ENCODE measurements at places on chromosomes 6 and 20.

DNA sequence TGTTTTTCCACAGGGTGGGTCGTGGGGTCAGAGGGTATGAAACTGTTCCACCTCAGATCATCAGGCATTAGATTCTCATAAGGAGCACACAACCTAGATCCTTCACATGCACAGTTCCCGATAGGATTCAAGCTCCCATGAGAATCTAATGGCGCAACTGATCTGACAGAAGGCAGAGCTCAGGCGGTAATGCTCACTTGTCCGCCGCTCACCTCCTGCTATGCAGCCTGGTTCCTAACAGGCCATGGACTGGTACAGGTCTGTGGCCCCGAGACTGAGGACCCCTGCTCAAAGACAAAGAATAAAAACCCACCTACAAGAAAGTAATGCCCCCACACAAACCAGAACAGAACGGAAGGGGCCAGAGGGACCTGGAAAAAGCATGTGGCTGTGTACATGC is 76.1 kb upstream of the SNX9 start:
- DNase-seq = no peak

DNA sequence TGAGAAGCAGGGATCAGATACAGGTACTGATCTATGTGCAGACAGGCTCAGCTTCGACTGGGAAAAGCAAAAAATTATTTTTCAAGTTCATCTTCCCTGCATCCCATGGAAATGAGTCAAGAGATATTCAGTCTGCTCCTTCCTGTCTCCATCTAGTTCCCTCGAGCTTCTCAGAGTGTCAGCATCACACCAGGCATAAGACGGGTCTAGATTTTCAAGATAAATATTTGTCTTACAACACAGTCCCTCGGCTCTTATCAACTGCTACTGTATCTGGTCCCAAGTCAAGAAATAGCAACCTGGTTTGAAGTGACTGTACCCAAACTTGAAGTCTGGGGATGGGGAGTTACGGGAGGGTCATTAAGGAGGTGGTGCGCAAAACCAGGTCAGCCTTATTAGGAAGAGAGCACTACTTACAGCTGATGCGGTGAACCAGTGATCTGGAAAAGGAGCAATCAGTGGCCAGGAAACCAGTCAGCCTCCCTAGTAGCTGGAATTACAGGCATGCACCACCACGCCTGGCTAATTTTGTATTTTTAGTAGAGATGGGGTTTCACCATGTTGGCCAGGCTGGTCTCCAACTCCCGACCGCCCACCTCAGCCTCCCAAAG is 29.7 kb downstream of the ZMYND8 start:
- DNase-seq = no peak

DNA sequence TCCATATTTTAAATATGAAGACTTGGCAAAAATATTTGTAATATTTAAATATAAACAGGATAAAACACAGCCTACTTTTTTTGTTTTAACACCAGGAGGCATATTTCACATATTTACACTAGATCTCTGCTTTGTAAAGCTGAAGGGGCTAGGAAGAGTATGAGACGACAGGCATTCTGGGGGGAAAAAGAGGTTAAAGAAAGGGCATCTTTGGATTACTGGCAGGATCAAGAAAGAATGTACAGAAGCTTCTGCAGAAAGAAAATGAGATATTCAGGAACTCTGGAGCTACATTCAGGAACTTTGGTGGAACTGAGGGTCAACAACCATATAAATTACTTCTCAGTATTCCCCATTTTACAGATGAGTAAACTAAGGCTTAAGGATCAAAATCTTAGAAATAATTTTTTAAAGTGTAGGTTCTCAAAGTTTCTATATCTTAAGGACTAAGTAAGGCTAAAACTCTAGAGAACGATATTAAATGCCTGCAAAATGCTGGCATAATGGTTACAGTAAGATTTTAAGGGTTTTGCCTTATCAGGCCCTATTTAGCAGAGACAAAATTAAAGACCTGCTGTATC is 156.5 kb downstream of the CDK19 start:
- DNase-seq = no peak

DNA sequence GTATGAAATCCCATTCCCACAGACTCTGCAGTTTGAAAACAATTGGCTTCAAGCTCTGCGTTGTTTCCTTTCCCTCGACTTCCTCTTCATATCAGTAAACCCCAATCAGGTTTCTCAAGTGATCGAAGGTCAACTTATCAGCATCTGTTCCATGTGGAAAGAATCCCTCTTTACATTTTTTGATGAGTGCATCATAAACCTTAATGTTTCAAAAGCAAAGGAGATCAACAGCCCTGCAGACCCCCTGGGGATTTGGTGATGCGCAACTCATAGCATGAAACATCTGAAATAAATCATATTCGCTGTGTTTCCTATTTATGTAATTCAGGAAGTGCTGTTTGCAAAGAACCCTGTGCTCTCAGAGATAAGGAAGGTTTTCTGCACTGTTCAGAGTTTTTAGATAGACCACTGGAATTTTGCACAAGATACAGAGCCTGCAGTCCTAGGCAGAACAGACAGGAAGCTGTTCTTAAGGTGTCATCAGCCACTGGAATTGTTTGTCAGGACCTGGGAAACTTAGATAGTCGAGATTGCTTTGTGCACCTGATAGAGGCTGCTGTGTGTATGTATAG is 216.0 kb downstream of the HIVEP2 start:
- DNase-seq = no peak

GRCh38 chr6:166658792-166659150 is 31.7 kb upstream of the RPS6KA2 start:
- no peak for DNase-seq

GRCh38 chr20:59643615-59644061 is 39.3 kb downstream of the PHACTR3 start:
- DNase-seq = no peak
